ENCODE measurements at places on chromosomes 16 and 17.

DNA sequence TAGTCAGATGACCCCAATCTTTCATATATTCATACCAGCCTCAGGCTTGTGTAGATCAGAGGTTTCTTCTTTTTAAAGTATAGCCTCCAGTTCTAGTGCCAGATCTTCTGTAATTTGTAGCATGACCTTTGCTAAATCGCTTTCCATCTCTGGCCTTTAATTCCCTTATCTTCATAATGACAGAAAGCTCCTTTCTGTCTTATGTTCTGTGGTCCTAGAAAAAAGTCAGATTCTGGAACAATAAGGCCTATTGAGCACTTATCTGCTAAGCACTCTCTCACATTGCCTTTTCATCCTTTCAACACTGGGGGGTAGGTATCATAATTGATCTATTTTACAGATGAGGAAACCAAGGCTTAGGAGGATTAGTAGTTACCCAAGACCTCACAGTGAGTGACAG is 9.2 kb downstream of the CCL16 start:
- DNase-seq: no peak

- no peak for DNase-seq
Measured at GRCh38 chr17:45973099-45973780, 25.8 kb upstream of the STH start.

DNA sequence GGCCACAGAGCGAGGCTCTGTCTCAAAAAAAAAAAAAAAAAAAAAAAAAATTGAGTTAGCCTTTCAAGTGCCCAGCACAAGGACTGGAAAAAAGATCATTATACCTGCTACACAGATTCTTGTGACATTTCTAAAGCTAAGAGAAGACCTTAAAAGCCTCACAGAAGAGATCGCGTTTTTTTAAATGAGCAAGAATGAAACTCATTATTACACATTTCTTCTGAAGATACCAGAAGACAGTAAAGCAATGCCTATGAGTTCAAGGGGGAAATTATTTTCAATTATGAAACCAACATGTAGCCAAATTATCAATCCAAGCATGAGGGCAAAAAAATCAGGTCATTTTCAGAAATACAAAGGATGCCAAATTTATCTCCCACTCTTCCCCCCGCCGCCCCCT is 56.8 kb downstream of the MED13 start:
- DNase-seq: no peak

GRCh38 chr17:36728030-36728991 is 126.9 kb downstream of the MRM1 start:
- no peak for DNase-seq

GRCh38 chr16:64217789-64218535 is 903.9 kb downstream of the CDH11 start:
- no peak for DNase-seq

- DNase-seq: no peak
Measured at GRCh38 chr16:87352818-87353217, 30.8 kb downstream of the FBXO31 start.

DNA sequence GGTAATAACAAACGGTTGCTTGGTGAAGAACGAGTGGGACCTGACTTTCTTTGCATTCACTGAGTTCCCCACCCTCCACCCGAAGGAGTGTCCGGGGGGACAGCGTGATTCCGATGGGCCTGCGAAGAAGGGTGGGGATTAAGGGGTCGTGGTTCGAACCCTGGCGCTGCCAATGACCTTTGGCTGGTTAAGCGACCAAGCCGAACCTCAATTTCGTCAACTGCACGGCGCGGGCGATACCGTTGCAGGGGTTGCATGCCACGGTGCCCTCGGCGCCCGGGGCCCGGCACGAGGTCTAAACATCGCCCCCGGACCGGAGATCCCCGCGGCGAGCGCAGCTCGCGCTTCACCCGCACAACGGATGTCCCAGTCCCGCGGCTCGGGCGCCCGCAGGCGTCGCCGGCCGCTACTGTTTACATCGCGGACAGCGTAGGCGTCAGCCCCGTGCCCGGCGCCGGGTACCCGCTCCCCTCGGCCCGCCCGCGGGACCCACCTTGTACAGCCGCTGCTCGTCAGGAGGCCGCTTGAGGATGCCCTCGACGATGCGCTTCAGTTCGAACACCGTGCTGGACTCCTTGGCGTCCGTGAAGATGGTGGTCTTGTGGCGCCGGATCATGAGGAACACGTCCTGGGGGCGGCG is 460 bp downstream of the ELOB start:
- no peak for DNase-seq

DNA sequence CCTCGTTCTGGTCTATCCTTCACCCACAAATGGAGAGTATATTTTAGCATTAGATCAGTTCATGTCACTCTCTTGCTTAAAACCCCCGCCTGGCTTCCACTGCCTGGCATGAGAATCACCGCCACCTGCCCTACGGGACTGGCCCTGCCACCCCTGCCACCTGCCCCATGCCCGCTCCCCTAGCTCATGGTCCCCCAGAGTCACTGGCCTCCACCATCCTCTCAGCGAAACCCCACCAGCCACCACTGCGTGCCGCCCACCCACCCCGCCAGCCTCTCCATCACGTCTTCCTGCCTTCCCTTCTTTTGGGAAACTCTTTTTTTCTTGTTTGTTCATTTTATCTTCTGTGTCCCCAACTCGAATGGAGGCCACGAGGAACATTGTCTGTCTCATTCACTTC is 982 bp upstream of the ENPP7 start:
- DNase-seq: no peak

DNA sequence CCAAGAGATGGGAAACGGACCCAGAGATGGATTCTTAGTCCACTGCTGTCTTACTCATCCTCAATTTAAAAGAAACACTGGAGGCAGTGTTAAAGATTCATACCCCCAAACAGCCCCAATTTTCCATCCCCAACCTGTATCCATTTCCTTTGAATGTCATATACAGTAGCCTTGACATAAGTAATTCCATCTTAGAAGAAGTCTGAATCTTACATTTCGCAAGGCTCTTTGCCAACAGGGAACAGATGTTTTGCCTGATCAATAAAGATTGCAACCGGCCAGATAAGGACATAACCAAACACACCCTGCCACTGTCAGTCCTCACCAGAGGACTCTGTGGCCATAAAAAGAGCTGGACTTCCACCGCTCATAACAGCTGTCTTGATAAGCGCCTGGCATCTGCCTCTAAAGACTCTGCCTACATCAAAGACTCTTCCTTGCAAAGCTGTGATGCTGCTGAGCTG is 59.0 kb upstream of the MED9 start:
- DNase-seq: no peak
